ENCODE measurements at places on chromosomes 3 and 15.

- DNase-seq: no peak
Measured at GRCh38 chr15:56205061-56205876, 38.4 kb downstream of the RFX7 start.

GRCh38 chr3:34568766-34569165, 770.3 kb downstream of the PDCD6IP start:
- no peak for DNase-seq

GRCh38 chr3:132062535-132062934, 27.7 kb upstream of the CPNE4 start:
- DNase-seq: no peak

DNA sequence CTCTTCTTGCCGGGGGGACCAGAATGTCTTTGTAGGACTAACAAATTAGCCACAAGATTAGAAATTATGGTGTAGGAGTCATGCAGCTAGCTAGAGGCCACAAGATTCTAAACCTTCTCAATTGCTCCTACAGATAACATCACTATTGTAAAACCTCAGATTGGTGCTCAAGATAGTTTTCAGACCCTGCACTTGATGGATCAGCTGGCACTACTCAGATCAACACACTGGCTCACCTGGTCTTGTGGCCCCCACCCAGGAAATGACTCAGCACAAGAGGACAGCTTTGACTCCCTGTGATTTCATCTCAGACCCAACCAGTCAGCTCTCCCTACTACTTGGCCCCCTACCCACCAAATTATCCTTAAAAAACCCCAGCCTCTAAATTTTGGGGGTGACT, 124.1 kb upstream of the RASGRP1 start:
- no peak for DNase-seq

All from stimulated activated CD8-positive, alpha-beta memory T cell treated with anti-CD3 and anti-CD28 coated beads, Interleukin-4, amount 100 ng/mL, for 1 hour (primary cell).